ENCODE measurements at places on chromosomes 11 and 22.

- no peak for DNase-seq
Measured at GRCh38 chr11:93902921-93903320, 52.5 kb upstream of the VSTM5 start.

DNA sequence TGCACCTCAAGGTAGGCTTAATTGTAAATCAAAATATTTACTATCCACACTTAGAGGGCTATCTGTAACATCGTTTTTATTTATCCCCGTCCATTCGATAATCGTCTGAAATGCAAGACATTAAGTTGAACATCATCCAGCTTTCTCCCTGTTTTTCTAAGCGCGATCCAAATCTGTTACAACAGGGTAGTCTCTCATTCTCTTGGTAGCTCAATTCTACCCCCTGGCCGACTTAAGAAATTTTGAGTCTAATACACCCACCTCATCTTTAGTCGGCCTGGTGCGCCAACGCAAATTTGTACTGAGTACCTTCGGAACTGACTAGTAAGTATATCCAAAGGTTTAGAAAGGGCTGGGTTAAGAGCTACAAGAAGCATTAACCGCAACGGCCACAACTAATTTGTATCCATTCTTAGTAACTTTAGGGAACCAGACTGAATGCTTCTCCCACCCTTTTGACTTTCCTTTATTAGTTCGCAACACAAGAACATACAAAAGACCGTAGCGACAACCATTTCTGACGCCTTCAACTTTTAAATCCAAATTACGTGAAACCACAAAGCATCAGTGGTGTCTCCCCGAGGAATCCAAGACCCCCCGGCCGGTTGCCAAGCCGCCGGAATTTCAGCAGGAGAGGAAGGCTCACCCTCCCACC, 1.0 kb upstream of the ZNF143 start:
- DNase-seq: no peak

- DNase-seq: no peak
Measured at GRCh38 chr22:25718135-25718840, 23.7 kb upstream of the MYO18B start.

GRCh38 chr11:86011175-86011574, 57.7 kb downstream of the PICALM start:
- DNase-seq: no peak

GRCh38 chr11:82046778-82047177, 686.9 kb downstream of the FAM181B start:
- no peak for DNase-seq

GRCh38 chr11:95076416-95076815, 9.7 kb downstream of the SRSF8 start:
- no peak for DNase-seq

- DNase-seq: no peak
Measured at GRCh38 chr11:106482917-106483785, 405.7 kb downstream of the AASDHPPT start.

DNA sequence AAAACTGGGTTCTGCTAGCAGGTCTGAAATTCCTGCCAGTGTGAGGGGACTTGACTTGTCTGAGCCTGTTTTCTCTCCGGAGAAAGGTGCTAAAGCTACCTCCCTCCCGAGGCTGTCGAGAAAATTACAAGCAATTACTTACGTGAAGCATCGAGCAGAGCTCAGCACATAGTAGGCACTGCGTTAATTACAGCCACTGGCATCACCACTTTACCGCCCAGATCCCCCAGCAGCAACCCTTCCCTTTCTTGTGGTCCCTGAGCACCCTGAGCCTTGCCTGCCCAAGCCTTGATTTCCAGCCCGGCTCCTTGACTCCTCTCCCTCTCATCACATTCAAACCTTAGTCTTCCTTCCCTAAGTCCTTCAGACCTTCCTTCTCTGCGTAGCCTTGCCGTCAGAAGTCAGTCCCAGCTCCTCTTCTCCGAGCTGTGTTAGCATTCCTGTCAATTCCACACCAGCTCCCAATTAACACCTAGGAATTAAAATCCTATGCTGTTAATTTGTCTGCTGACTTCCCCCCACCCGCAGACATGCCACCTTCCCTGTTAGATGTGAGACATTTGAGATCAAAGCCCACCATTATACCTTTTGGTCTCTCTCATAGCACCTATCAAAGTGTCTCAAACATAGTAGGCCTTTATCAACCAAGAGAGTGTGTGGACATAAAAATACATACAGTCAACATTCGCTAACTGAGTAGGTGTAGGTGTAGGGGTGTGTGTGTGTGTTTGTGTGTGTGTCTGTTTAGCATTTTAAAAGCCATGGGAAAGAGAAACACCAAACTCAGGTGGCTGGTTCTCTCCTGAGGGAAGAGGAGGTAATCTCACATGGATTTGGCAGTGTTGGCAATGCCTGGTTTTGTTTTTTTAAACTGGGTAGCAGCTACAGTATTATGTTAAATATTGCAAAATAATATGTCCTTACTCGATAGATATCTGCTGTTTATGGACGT, 2.8 kb upstream of the KCNJ5 start:
- DNase-seq: no peak

DNA sequence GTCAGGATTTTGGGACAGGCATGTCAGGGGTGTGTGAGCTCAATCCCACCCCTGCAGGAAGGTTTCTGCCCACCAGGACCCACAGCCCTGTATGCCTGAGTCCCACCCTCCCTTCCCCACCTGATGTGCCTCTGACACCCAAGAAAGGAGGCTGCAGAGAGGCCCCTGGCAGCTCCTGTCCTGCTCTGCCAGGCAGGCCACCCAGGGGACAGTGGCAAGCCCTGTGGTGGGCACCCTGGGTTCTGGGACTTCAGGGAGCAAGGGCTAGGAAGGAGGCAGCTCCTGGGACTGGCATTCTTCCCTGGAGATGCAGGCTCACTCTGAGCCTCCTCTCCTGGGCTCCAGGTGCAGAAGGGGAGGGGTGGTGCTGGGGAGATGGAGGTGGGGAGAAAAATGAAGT, 234.5 kb upstream of the B3GAT1 start:
- DNase-seq: no peak

- DNase-seq: no peak
Measured at GRCh38 chr11:66160709-66161108, 90.6 kb downstream of the PACS1 start.

GRCh38 chr22:35838855-35839576, 121.3 kb downstream of the APOL5 start:
- DNase-seq: no peak

GRCh38 chr22:46041642-46042041, 64.7 kb upstream of the WNT7B start:
- no peak for DNase-seq

- DNase-seq: no peak
Measured at GRCh38 chr22:42280140-42280539, 9.7 kb upstream of the TCF20 start.

- no peak for DNase-seq
Measured at GRCh38 chr11:10785146-10785474, 23.6 kb downstream of the EIF4G2 start.

GRCh38 chr11:102280245-102280833, 36.9 kb upstream of the BIRC3 start:
- no peak for DNase-seq

GRCh38 chr11:134625151-134625550, 213.1 kb upstream of the B3GAT1 start:
- no peak for DNase-seq

DNA sequence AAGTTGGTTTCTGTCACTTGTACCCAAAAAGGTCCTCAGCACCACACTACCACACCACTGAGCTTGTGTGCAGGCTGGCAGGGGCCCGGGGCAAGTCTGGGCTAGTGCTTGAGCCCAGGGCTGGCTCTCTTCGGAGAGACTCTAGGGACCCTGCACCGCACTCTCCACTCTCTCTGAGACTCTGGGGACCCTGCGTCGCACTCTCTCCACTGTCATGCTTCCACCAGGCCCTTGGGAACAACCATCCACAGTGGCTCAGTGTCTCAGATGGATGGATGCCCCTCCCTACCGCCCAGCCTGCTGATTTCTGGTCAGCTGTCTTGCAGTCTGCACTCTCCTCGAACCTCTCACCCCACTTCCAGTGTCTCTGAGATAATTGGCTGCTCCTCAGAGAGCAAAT, 2.0 kb upstream of the SBF1 start:
- DNase-seq: no peak

DNA sequence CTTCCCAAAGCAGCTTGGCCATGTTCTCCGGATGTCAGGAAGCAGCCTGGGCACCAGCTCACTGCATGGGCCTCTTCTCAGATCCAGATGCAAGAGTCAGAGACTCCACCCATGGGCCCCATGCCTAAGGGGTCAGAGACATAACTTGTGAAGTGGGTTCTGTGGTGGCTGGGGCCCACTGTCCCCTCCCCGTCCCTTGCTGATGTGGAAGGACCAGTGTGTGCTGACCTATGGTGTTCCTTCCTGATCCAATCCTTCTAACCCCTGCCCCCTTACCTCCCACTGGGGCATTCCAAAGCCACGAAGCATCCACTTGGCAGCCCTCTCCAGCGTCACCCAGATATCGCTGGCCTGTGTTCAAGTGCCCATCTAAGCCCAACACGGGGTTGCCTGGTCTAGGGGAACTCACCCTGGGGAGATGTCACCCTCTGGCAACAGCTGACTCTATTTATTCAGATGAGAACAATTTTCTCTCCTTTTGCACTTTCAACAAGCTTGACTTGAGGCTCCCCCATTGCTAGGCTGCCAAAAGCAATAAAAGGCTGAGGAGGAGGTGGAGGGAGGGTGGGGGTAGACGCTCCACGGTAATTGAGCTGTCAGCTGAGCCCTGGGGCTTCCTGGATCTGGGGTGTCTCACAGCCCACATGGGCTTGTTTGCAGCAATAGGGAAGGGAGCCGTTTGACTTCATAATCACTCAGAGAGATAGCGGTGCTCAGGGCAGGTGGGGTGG, 158.5 kb downstream of the ADAMTS15 start:
- no peak for DNase-seq

- DNase-seq: no peak
Measured at GRCh38 chr22:17866127-17866526, 91.9 kb upstream of the BID start.

Measured in stimulated activated CD8-positive, alpha-beta memory T cell treated with anti-CD3 and anti-CD28 coated beads, Interleukin-7, amount 100 ng/mL, for 1 hour (primary cell).